ENCODE measurements at places on chromosomes 1 and 21. TPM values are rescaled to one million over a fixed set of nuclear protein-coding genes. Genes with fewer than 3 reads are reported as not detected.

Gene AMIGO1
- 7.7 TPM for polyA plus RNA-seq

Gene ZNF593OS
- 2.9 TPM for polyA plus RNA-seq

Gene MAPKAPK2
- polyA plus RNA-seq = 37.1 TPM

Gene ITGB2
- polyA plus RNA-seq = 0.12 TPM

Gene TINAGL1
- 9.1 TPM for polyA plus RNA-seq

Gene GCSAML
- not detected for polyA plus RNA-seq

Gene MYOG
- not detected for polyA plus RNA-seq

Gene OR14K1
- not detected for polyA plus RNA-seq

Gene CD5L
- not detected for polyA plus RNA-seq

Gene CDA
- polyA plus RNA-seq = not detected

Gene NCSTN
- 97.8 TPM for polyA plus RNA-seq

Gene FMO3
- polyA plus RNA-seq = not detected

DNA sequence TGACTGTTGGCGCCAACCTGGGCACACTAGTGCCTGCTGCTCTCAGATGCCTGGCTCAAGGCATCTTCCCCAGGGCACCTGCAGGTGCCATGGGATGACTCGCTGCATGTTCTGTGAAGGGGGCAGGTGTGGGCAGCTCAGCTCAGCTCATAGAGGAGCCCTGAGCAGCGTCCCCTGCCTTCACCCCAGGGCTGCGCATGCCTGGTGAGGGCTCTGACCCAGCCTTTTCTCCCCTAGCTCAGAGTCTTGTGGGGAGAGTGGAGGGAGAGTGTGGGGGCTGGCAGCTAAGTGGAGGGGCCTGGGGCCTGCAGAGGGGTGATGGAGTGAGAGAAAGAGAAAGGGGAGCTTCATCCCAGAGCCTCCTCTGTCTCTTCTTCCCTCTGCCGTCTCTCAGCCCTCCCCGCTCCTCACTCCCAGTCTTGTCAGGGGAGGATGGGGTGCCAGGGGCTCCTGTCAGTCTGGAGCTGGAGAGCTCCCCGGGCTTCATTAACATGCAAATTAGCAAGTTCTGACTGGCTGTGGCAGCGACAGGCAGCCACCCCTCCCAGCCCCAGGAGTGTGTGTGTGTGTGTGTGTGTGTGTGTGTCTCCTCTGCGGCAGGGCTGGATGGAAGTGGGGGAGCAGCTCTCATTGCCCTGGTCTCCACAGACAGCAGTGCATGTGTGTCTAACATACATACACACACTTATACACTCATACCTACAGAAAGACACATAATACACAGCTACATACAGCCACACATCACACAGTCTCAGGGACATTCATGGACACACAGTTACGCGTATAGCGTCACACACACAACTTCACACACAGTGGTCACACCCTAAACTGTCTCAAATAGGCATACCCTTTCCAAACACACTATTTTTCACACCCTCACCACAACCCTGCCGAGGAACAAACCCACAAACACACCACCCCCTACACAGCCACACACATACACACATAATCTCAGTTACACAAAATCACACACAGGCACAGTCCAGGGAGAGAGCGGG lies 34.0 kb downstream of the FOXO6 start:
- H3K36me3 ChIP-seq = no peaks in the 10 kb centered on the region
- H3K4me3 ChIP-seq = no peak overlapping the region
- H3K27me3 ChIP-seq = no peaks in the 10 kb centered on the region
- no peak overlapping the region for H3K27ac ChIP-seq
- H3K4me1 ChIP-seq = peaks cover 47% of the 10 kb centered on the region

- no peak for DNase-seq
- no peaks in the 10 kb centered on the region for H3K4me1 ChIP-seq
- no peak overlapping the region for H3K4me3 ChIP-seq
- no peak overlapping the region for H3K27ac ChIP-seq
- no peaks in the 10 kb centered on the region for H3K27me3 ChIP-seq
Observed at GRCh38 chr1:186996816-186997215, 168.1 kb downstream of the PLA2G4A start.

- no peak overlapping the region for H3K4me3 ChIP-seq
- DNase-seq = no peak
- H3K27me3 ChIP-seq = no peaks in the 10 kb centered on the region
- no peaks in the 10 kb centered on the region for H3K36me3 ChIP-seq
Observed at GRCh38 chr1:56065729-56066128, 513.6 kb downstream of the PLPP3 start.

DNA sequence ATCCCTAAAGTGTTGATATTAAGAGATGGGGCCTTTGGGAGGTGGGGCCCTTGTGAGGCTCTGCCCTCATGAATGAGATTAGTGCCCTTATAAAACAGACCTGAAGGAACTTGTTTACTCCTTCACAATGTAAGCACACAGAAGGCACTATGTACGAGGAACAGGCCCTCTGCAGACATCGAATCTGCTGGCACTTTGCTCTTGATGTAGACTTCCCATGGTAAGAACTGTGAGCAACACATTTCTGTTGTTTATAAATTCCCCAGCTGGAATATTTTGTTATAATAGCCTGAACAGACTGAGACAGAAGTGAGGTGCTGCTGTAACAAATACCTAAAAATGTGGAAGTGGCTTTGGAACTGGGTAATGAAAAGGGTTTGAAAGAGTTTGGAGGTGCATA lies 193.2 kb downstream of the TGFB2 start:
- H3K27me3 ChIP-seq = no peaks in the 10 kb centered on the region
- no peak overlapping the region for H3K4me3 ChIP-seq
- H3K27ac ChIP-seq = no peak overlapping the region
- no peaks in the 10 kb centered on the region for H3K4me1 ChIP-seq

GRCh38 chr1:21930080-21930571 lies 7.0 kb downstream of the HSPG2 start:
- DNase-seq = no peak
- no peaks in the 10 kb centered on the region for H3K36me3 ChIP-seq
- H3K27me3 ChIP-seq = no peaks in the 10 kb centered on the region
- no peak overlapping the region for H3K4me3 ChIP-seq
- peaks cover 65% of the 10 kb centered on the region for H3K4me1 ChIP-seq
- peak overlapping the region; percentile 93 for H3K27ac ChIP-seq

- no peak for DNase-seq
- no peak overlapping the region for H3K27ac ChIP-seq
- no peaks in the 10 kb centered on the region for H3K4me1 ChIP-seq
Observed at GRCh38 chr21:18646116-18646515, 242.5 kb upstream of the TMPRSS15 start.

DNA sequence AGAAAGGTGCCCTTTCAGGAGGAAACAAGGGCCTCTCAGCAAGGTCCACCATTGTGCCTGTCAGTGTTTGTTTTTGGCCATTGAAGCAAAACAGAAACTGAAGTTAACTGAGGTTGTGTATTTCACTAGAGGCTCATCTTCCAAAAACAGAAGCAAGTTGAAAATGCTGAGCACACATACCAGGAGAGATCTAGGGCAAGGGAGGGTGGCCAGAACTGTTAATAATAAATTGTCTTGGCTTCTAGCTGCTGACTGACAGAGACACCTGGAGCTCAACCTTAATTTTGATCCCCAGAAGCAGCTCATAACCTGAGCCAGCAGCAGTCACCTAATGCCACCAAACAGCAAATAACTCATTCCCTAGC lies 5.2 kb downstream of the AGMAT start:
- no peaks in the 10 kb centered on the region for H3K36me3 ChIP-seq
- H3K27me3 ChIP-seq = peaks cover 7% of the 10 kb centered on the region
- no peak overlapping the region for H3K27ac ChIP-seq
- H3K4me3 ChIP-seq = no peak overlapping the region

- H3K4me3 ChIP-seq = no peak overlapping the region
- no peaks in the 10 kb centered on the region for H3K27me3 ChIP-seq
- no peak for DNase-seq
- peaks cover 5% of the 10 kb centered on the region for H3K4me1 ChIP-seq
- H3K36me3 ChIP-seq = no peaks in the 10 kb centered on the region
Observed at GRCh38 chr1:219574484-219575087, 38.3 kb downstream of the ZC3H11B start.

DNA sequence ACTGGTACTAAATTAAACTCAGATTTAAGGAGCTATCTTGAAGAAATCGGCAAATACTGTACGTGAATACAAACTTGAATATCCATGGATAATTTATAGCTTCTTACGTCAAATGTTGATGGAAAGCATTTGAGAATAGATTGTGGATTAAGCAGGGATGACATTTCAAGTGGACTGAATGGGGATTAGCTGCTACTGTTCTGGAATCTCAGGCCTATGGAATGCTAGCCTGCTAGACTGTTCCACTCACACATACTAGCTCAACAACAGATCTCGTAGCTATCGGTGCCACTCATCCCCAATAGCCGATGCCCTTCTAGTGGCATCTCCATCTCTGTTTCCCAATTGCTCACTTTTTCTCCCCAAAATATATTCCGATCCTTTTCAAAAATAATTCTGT lies 62.0 kb upstream of the USP25 start:
- H3K27ac ChIP-seq = no peak overlapping the region
- no peak for DNase-seq
- H3K36me3 ChIP-seq = no peaks in the 10 kb centered on the region
- H3K27me3 ChIP-seq = no peaks in the 10 kb centered on the region
- peaks cover 5% of the 10 kb centered on the region for H3K4me1 ChIP-seq

DNA sequence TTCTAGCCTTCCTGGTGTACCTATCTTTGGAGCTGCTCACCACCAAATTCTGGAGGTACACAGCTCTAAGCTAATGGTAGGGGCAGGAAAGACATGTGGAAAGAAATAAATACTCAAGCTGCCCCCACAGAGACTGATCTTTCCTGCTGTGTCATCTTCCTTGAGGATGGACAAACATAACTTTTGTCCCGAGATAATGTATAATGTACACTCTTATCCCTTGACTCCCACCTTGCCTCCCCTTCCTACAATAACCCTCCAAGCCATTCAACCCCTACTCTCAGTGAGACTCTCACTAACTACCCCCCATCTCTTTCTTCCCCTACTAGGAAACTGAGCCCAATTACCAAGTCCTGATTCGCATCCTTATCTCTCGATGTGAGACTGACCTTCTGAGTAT lies 12.2 kb downstream of the ANXA9 start:
- no peak overlapping the region for H3K4me3 ChIP-seq
- no peaks in the 10 kb centered on the region for H3K27me3 ChIP-seq
- no peak for DNase-seq
- no peaks in the 10 kb centered on the region for H3K36me3 ChIP-seq
- no peaks in the 10 kb centered on the region for H3K4me1 ChIP-seq

GRCh38 chr1:119829625-119830024 lies 18.4 kb upstream of the REG4 start:
- H3K4me1 ChIP-seq = no peaks in the 10 kb centered on the region
- H3K27me3 ChIP-seq = no peaks in the 10 kb centered on the region
- no peak for DNase-seq
- H3K27ac ChIP-seq = no peak overlapping the region
- no peaks in the 10 kb centered on the region for H3K36me3 ChIP-seq
- no peak overlapping the region for H3K4me3 ChIP-seq

DNA sequence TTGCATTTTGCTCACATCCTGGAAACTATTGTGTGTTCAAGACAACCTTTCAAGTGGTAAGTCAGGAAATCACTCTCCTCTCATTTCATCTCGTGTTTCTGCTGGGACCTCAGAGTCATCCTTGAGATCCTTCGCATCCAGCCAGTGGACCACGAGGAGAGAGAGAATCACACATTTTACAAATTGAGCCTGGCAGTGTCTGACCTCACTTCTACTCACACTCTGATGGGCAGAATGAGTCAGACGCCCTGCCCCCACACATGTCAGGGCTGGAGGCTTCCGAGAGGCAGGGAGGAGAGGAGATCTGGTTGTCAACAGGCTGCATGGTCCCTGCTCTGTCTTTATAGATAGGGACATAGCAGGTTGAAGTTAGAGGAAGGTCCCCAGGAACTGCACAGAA lies 509.7 kb downstream of the AJAP1 start:
- no peak for DNase-seq
- H3K27me3 ChIP-seq = no peaks in the 10 kb centered on the region
- no peak overlapping the region for H3K4me3 ChIP-seq
- H3K4me1 ChIP-seq = no peaks in the 10 kb centered on the region

- no peaks in the 10 kb centered on the region for H3K36me3 ChIP-seq
- H3K4me3 ChIP-seq = no peak overlapping the region
- no peak for DNase-seq
- no peaks in the 10 kb centered on the region for H3K4me1 ChIP-seq
- no peaks in the 10 kb centered on the region for H3K27me3 ChIP-seq
Observed at GRCh38 chr1:226628612-226629155, 80.1 kb downstream of the STUM start.

- no peak overlapping the region for H3K27ac ChIP-seq
- DNase-seq = no peak
- no peaks in the 10 kb centered on the region for H3K36me3 ChIP-seq
- no peaks in the 10 kb centered on the region for H3K4me1 ChIP-seq
- no peaks in the 10 kb centered on the region for H3K27me3 ChIP-seq
Observed at GRCh38 chr1:158124034-158124433, 56.7 kb upstream of the CD1D start.

GRCh38 chr1:39833121-39833520 lies 44.5 kb upstream of the BMP8B start:
- H3K27ac ChIP-seq = no peak overlapping the region
- DNase-seq = no peak
- H3K27me3 ChIP-seq = no peaks in the 10 kb centered on the region
- H3K4me1 ChIP-seq = no peaks in the 10 kb centered on the region
- no peaks in the 10 kb centered on the region for H3K36me3 ChIP-seq

Data from cardiac muscle cell (in vitro differentiated cells and primary cell).